Pancreas (tissue), 10 donors: ENCODE measurements at places on chromosomes 6 and 20. TPM values are rescaled to one million over a fixed set of nuclear protein-coding genes. Genes with fewer than 3 reads are reported as not detected.
A peak's percentile ranks its signal among the peaks of the same experiment; 100 is the strongest.

The MTFR2 gene
- 0.46 TPM for total RNA-seq

DNA sequence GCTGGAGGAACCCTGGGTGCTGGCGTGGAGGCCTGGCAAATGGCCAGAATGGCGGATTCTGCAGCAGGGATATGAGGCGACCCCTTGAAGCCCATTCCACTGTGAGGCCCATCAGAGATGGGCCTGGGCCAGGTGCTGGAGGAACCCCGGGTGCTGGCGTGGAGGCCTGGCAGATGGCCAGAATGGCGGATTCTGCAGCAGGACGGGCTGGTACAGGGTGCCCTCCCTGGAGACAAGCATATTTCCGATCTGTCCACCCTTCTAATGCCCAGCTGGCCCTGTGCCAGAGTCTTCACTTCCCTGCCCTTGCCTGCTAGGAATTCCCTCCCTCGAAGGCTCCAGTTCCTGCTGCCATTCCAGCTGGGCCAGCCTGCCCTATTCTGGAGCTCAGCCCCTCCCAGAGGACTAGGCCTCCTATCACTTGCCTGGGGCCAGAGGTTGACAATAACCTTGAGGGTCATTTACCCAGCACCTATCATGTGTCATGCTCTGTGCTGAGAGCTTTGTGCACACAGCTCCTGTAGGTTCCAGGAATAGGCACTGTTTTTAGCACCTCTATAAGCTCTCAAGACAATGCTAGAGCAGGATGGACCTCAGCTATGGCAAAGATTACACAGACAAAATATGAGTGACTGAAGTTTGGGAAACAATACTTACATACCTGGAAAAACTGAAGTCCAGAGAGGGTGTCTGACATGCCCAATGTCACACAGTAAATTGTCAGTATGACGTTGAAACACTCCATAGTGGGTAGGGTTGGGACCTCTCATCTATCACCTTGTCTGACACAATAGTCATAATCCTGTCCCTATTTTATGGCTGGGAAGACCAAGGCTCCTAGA is 21.4 kb downstream of the SUN5 start:
- no peaks in the 10 kb centered on the region for H3K36me3 ChIP-seq
- no peaks in the 10 kb centered on the region for H3K4me1 ChIP-seq
- no peak overlapping the region for H3K27ac ChIP-seq
- no peaks in the 10 kb centered on the region for H3K27me3 ChIP-seq

The SPATS1 gene
- total RNA-seq: not detected

DNA sequence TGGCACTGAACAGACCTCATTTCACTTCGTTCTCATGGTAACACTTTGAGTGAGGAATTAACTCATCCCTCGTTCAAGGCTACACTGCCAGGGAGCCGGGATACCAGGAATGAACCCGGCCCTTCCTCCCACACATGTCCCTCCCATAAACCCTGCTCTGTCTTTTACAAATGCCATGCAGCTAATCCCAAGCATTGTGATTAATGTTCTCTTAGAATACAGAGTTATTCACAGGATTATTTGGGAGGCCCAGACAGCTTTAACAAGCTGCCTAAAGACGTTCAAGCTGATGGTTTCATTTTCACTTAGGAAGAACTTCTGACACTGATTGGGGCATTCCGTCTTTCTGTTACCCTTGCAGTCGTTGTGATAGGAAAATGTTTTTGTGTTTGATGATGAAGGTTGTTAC is 42.5 kb upstream of the CD83 start:
- H3K27ac ChIP-seq: no peak overlapping the region
- H3K27me3 ChIP-seq: no peaks in the 10 kb centered on the region
- DNase-seq: no peak
- no peaks in the 10 kb centered on the region for H3K4me1 ChIP-seq
- H3K4me3 ChIP-seq: peak overlapping the region; percentile 17
- H3K36me3 ChIP-seq: no peaks in the 10 kb centered on the region

The ATXN1 gene
- total RNA-seq: 20.2 TPM

The PRPH2 gene
- 1.8 TPM for total RNA-seq

The CFB gene
- total RNA-seq: 23.4 TPM

DNA sequence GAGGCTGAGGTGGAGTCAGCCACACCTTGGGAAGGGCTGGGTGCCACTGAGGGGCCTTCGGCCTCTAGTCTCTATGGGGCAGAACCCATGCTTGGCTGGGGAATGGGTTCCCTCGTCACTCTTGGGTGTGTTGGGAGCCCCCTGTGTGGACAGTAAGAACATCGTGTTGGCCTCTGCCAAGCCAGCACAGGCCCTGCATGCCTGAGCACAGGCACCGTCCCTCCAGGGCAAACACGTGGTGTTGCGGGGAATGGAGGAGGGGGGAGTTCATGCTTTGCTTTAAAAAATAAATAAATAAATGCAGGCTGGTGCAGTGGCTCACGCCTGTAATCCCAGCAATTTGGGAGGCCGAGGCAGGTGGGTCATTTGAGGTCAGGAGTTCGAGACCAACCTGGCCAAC is 63.0 kb downstream of the EZR start:
- DNase-seq: no peak
- H3K4me3 ChIP-seq: no peak overlapping the region
- H3K27me3 ChIP-seq: no peaks in the 10 kb centered on the region
- no peak overlapping the region for H3K27ac ChIP-seq
- no peaks in the 10 kb centered on the region for H3K36me3 ChIP-seq

The CALHM5 gene
- total RNA-seq: 0.31 TPM

The FABP7 gene
- total RNA-seq: not detected

The PRIM2 gene
- total RNA-seq: 4.5 TPM
